ENCODE measurements at places on chromosomes 1 and 21. TPM values are rescaled to one million over a fixed set of nuclear protein-coding genes. Genes with fewer than 3 reads are reported as not detected.

UBQLN4 gene
- 64.9 TPM for total RNA-seq

SYTL1 gene
- 7.9 TPM for total RNA-seq

DNA sequence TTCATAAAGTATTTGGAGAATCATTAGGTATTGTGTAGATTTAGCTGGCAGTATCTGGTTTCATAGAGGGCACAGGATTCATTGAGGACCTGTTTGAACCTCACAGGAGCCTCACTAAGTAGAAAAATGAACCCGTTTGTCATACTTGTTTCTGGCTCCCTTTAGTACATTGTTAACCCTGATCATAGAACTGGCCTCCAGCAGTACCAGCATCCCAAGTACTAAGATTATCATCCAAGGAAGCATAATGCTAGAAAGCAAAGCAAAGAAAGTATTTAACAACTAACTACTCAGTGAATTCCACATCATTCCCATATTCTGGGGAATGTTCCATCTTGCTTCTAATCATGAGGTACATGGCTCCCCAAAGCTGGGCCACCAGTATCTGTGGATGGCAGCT is 54.9 kb downstream of the IVNS1ABP start:
- H3K27me3 ChIP-seq, result no peaks in the 10 kb centered on the region
- no peak overlapping the region for H3K4me3 ChIP-seq
- no peak overlapping the region for H3K27ac ChIP-seq
- peaks cover 6% of the 10 kb centered on the region for H3K4me1 ChIP-seq
- DNase-seq, result no peak
- no peaks in the 10 kb centered on the region for H3K36me3 ChIP-seq

- H3K4me3 ChIP-seq, result no peak overlapping the region
- no peaks in the 10 kb centered on the region for H3K27me3 ChIP-seq
- no peak overlapping the region for H3K27ac ChIP-seq
- H3K4me1 ChIP-seq, result no peaks in the 10 kb centered on the region
- DNase-seq, result no peak
- no peaks in the 10 kb centered on the region for H3K36me3 ChIP-seq
These were observed 78.7 kb upstream of the ATP1B1 start for GRCh38 chr1:169027607-169028320.

DNA sequence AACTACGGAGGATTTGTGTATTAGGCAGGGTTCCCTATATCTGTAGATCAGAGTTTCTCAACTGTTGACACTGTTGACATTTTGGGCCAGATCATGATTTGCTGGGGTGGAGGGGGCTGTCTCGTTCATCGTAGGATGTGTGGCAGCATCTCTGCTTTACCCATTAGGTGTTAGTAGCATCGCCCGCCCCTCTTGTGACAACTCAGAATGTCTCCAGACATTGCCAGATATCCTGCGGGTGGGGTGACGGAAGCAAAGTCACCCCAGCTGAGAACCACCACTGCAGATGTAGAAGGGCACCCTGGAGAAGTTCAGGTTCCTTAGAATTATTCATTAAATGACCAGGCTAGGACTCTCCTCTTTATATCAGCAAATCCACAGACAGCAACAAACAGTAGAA is 125.9 kb downstream of the CLIC6 start:
- no peak for DNase-seq
- H3K36me3 ChIP-seq, result no peaks in the 10 kb centered on the region

- peaks cover 12% of the 10 kb centered on the region for H3K4me1 ChIP-seq
- no peaks in the 10 kb centered on the region for H3K36me3 ChIP-seq
These were observed at the start of gene CIART for GRCh38 chr1:150281758-150282557. Gene CIART (plus strand): TSS chr1:150282554. CDS start chr1:150283268, 714 bp downstream.
